SJSA1 (cell line): ENCODE measurements at places on chromosomes 3 and 15.

DNA sequence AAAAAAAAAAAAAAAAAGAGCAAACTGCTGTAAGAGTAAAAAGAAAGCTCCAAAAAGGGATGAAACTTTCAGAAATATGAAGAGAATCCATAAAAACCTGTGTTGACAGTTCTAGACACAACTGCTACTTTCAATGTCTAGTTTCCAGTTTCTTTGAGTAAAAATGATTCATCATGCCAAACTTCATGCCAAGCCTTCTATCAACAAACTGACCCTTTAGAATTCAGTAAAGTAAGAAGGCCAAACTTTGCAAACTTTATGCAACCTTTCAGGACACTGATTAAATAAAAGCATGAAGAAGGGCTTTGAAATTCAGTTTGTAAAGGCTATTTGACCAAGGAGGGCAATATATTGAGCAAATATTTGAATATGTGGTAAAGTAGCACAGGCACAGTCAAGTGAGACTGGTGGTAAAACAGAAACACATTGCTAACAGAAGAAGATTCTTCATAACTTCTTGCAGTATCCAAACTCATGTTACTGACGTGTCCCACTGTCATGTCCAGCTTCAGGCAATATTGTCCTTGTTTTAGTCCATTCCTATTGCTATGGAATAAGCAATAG, 56.3 kb upstream of the CFAP20DC start:
- no peak for DNase-seq

- DNase-seq = no peak
These were observed 152.4 kb downstream of the AGBL1 start for GRCh38 chr15:86231864-86232721.

GRCh38 chr15:93110502-93111040, 21.6 kb upstream of the RGMA start:
- no peak for DNase-seq

DNA sequence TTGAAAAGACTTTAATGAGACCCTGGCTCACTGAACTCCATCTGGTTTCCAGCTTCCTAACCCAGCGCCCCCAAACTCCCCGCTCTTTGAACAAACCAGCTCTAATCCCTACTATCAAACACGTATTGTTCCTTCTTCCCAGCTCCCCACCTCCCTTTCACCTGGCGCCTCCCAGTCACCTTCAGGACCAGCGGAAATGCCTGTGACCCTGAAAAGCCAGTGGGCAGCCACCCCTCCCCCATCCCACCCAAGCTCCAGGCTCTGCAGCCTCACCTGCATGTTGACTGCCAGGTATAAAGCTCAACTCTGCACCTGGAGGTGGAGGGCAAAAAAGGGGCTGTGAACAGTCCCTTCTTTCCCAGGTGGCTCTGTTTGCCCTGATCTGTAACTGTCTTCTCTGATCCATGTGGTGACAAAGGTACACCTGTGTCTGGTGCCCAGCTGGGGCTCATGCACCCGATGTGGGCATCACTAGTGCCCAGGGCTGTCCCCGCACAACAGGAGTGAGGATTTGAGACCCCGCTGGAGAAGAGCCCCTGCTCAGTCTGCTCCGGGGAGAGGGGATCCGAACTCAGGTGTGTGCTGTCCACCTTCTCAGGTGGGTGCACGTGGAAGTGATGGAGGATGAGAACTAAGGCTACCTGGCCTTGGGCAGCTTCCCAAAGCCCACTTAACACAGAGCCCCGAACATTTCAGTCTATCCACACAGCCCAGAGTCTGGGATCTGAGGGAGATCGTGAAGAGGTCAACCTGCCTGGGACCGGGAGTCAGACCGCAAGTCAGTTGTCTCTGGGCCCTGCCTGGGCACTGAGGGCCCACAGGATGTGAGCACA, 128.9 kb downstream of the NSMCE3 start:
- peak; percentile 38 for DNase-seq

DNA sequence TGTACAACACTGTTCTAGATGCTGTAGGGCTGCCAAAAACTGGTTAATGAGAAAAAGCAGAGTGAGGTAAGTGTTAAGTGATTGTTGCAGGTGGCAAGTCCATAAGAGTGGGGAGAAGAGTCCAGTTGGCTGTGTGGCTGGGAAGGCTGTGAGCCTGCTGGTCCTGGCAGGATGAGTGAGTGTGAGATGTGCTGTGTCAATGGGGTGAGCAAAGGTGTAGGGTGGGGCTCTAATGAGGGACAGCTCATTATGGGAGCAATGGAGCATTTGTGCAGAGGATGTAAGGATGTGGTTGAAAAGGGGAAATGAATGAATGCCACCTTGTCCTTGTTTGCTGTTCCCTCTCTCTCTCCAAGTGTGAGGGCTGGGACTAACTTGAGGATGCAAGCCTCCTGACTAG, 145.3 kb upstream of the ROPN1 start:
- DNase-seq = no peak

GRCh38 chr15:28022181-28022580, 76.9 kb downstream of the OCA2 start:
- no peak for DNase-seq

DNA sequence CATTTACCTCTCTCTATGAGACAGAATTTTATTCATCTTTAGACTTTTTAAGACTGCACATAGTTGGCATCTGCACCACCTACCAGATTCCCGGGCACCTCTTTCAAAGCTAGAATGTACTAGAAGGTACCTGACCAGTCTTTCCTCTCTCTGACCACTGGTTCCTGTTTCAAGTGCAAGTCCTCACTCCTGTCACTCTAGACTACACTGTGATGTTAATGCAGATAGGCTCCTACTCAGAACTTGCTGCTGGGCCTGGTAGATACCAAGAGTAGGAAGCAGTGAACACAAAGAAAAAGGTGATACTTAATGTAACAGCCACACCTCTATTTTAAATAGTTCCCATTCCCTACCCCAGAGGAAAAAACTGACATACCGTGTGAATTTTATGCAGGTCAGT, 8.1 kb upstream of the TCAIM start:
- DNase-seq = no peak
